ENCODE measurements at places on chromosomes 5 and 9. TPM values are rescaled to one million over a fixed set of nuclear protein-coding genes. Genes with fewer than 3 reads are reported as not detected.

IL33 gene
- 0.64 TPM for total RNA-seq

UNC13B gene
- 46.5 TPM for total RNA-seq

F2RL2 gene
- total RNA-seq, result 5.5 TPM

FRRS1L gene
- total RNA-seq, result 0.15 TPM

DNA sequence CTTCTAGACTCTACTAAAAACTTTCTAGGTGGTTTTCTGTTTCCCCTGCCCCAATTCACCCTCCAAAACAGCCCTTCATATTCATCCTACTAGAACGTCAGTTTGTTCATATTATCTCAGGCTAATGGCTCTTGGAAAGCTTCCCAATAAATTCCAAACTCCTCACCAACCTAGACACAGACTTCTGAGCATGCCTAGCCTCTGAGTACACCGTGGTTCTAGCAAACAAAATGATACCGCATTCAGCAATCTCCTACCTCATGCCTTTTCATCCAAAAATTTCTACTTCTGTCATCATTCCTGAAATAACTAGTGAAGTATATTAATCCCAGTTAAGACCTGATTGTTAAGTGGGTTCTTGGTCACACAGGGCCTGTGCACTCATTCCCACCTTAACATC is 46.5 kb upstream of the NR5A1 start:
- no peak for ATAC-seq

GRCh38 chr5:172403189-172403796 is 51.0 kb downstream of the SH3PXD2B start:
- no peak for ATAC-seq

- ATAC-seq, result peak; percentile 65
Observed at GRCh38 chr5:73812962-73813588, 187.1 kb downstream of the ARHGEF28 start.
